ENCODE measurements at places on chromosomes 1 and 21.

DNA sequence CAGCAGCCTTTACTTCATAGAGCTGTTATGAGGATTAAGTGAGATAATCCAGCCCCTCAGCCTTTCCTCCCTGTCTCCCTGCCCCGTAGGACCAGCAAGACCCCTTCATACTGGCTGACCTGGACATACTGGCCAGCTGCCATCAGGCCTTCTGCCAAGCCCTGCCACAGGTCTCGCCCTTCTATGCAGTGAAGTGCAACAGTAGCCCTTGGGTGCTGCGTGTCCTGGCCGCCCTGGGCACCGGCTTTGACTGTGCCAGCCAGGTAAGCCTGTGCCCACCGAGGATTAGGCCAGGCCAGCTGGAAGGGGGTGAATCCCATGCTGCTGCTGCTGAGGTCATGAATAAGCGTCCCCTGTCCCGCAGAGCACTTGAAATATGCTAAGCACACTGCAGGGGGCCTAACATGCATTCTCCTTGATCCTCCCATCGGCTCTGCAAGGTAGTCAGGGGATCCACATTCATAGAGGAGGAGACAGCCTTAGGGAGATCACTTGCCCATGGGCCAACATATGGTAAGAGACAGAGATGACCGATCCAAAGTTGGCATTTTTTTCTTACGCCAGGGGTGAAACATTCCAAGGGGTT lies 73.3 kb upstream of the TINAGL1 start:
- DNase-seq: no peak

- no peak for DNase-seq
Measured at GRCh38 chr1:109821221-109821669, 57.5 kb upstream of the EPS8L3 start.

GRCh38 chr1:155198547-155198906 lies 9.2 kb downstream of the THBS3 start:
- DNase-seq: no peak

GRCh38 chr1:36626435-36626834 lies 143.7 kb upstream of the CSF3R start:
- DNase-seq: no peak

- no peak for DNase-seq
Measured at GRCh38 chr1:177660188-177660587, 309.7 kb downstream of the SEC16B start.

- no peak for DNase-seq
Measured at GRCh38 chr1:209585672-209586071, 2.2 kb downstream of the CAMK1G start.

DNA sequence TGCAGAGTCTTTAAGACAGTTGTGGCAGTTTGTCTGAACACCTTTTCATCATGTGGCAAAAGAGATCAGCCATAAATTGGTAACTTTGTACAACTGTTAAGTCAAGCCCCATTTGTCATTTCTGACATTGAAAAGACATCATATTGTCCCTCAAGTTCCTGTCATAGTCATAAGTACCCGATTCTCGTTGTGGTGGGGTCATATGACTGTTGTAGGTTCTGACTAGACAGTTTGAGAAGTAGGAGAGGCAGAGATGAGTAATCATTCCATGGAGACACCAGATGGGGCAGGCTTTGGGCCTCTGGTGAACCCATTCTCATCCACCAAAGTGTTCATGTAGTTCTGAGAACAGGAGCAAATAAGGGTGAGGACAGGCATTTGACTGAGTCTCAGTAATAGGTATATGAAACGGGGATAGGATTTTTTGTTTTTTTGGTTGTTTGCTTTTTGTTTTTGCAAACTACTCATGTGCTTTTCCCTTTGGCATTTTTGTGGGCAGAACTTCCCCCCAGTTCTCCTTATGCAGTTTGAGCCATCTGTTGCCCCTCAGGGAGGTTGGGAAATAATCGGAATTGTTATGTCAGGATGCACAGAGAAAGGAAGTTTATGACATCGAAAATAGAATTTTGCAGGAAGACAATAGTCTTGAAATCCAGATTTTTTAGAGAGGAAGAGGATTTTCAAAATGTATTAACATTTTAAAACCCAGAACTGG lies 86.9 kb upstream of the KCNE2 start:
- DNase-seq: no peak

DNA sequence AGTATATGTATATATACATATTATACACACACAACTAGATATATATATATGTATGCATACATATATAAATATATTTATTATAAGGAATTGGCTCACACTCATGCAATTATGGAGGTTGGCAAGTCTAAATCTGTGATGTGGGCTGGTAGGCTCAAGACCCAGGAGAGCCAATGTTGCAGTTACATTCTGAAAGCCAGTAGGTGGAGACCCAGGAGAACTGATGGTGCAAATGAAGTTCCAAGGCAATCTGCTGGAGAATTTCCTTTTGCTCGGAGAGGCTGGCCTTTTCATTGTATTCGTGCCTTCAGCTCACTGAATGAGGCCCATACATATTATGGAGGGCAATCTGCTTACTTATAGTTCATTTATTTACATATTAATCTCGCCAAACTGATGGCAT lies 9.4 kb downstream of the IVL start:
- no peak for DNase-seq

GRCh38 chr1:1966071-1966740 lies 37.4 kb downstream of the CFAP74 start:
- DNase-seq: no peak

- DNase-seq: no peak
Measured at GRCh38 chr1:191432817-191433216, 725.4 kb upstream of the RGS18 start.

DNA sequence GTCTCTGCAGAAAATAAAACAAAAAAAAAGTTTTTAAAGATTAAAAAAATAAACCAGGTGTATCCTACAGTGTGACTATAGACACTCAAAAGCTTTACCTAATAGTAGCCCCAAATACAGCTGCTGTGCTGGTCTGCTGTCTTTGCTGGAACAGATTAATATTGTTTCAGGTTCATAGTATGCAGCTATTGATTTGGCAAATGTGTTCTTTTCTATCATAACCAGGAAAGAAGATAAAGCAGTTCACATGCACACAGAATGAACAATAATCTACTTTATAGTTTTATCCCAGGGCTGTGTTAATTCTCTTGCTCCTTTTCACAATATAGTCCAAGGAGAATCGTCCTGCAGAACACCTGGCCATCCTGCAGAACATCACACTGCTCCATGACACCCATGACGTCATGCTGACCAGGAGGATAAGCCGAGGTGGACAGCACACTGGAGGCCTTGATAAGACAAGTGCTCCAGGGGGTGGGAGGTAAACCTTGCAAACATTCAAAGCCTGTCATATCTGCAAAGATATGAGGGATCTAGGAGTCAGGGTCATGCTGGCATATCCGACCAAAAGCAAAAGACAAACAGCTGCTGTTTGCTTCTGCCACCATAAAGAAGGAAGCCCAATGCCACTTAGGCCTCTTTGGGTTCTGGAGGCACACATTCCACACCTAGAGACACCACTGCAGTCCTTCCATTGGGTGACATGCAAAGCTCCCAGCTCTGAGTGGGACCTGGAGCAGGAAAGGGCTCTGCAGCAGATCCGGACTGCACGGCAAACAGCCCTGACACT lies 86.1 kb upstream of the SLC2A1 start:
- DNase-seq: no peak

DNA sequence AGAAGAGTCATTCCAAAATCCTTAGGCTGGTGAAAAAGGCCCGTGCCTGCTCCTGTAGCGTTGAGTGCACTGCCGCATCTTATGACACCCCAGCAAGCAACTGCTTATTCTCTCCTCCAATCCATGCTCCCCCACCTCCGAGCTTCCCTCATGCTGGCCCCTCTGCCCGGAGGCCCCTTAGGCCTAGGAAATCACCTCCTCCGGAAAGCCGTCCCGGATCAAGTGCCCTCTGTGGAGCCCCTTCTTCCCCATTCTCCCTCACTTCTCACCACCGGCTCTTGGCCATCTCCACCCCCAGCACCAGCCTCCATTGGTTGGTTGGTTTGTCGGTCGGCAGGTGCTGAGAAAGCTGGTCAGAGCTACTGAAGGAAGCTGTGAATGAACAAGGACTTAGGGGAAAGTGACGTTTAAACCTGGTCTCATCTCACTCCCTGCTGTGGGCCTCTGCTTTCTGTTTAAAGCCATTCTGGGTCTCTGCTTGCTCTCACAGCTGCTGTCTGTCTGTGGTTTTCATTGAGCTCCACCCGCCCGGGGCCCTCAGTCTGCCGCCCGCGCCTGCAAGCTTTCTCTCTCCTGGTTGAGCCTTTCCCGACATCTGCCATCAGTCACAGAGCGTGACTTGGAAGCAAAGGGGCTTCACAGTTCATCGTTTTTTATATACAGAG lies 122.2 kb downstream of the KCNN3 start:
- DNase-seq: no peak

DNA sequence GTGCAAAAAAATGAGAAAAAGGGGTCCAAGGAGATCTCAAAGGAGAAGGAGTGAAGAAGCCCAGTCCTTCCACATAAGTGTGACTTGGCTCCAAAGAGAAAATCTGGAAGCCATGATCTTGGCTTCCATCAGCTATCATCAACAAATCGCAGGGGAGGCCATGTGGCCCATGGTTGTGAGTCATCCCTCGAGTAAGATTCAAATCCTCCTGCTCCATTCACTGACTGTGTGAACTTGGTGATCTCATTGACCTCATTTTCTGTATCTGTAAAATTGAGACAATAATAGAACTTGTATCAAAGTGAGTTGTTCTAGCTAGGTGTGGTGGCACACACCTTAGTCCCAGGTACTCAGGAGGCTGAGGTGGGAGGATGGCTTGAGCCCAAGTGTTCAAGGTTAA lies 79.1 kb upstream of the OLIG2 start:
- no peak for DNase-seq

DNA sequence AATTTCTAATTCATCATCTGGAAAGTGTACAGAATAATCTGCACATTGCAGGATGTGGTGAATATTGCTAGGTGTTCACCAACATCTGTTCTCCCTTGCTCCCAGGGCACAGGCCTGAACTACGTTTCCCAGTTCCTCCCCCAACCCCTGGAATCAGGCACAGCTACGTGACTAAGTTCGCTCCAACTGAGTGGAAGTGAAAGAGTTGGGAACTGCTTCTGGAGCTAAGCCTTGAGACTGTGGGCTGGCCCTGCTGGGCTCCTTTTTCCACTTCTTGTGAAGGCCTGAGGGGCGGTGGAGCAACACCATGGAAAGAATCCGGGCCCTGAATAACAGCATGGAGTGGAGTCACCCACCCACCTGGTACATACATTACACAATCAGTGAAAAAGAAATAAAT lies 534.6 kb downstream of the SMYD3 start:
- DNase-seq: no peak

- DNase-seq: no peak
Measured at GRCh38 chr1:39638965-39639304, 508 bp downstream of the HEYL start.
